ENCODE measurements at places on chromosomes 7 and 10.

GRCh38 chr7:146393346-146393745 lies 276.7 kb downstream of the CNTNAP2 start:
- no peak for DNase-seq

DNA sequence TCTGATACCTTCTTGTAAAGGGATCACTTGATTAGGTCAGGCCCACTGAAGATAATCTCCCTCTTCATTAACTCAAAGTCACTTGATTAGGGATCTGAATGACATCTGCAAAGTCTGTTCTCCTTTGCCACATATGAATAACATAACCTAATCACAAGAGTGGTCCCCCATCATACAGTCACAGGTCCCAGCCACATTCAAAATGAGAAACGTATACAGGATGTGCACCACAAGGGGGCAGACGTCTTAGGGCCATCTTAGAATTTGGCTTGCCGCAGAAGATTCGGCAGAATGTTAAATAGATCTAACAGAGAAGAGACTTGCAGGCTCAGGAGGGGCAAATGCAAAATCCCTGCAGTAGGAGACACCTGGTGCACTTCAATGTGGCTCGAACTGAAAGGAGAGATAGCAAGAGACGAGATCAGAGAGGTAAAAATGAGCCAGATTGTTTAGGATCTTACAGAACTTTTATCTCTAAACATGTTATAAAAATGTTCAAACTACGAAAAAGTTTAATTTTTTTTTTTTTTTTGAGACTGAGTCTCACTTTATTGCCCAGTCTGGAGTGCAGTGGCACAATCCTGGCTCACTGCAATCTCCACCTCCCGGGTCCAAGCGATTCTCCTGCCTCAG lies 10.4 kb upstream of the SMC3 start:
- peak; percentile 43 for DNase-seq

DNA sequence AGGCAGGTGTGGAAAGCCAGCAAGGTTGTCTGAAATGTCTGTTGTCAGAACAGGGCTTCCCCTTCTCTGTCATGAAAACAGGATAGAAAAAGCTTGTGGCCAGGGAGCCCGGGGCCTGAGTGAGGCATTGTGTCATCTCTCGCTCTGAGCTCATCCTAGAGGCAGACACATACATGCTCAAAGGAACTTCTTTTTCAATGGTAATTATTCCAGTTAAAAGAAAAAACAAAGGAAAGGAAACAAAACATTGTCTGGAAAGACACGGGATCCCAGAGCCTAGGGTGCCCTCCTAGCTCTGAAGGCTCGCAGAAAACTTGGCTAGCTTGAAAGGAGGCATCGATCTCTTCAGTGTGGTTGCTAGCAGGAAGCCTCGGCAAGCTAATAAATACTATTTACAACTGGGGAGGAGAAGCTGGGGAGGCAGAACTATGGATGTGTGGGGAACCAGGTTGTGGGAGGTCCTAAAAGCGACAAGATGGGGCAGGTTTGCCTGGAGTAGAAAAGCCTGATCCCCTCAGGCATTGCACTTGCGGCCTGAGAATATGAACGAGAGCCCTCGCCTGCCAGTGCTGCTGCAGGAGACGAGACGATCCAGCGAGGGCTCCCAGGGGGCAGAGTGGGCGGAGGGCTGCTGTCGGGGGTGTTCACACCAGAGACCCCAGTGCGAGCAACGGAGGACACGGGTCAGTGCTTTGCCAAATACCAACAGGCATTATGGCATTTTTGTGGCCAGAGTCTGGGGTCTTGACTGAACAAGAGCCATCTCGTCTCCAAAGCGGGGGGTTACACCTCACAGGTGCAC lies 32.8 kb upstream of the DGKI start:
- no peak for DNase-seq

DNA sequence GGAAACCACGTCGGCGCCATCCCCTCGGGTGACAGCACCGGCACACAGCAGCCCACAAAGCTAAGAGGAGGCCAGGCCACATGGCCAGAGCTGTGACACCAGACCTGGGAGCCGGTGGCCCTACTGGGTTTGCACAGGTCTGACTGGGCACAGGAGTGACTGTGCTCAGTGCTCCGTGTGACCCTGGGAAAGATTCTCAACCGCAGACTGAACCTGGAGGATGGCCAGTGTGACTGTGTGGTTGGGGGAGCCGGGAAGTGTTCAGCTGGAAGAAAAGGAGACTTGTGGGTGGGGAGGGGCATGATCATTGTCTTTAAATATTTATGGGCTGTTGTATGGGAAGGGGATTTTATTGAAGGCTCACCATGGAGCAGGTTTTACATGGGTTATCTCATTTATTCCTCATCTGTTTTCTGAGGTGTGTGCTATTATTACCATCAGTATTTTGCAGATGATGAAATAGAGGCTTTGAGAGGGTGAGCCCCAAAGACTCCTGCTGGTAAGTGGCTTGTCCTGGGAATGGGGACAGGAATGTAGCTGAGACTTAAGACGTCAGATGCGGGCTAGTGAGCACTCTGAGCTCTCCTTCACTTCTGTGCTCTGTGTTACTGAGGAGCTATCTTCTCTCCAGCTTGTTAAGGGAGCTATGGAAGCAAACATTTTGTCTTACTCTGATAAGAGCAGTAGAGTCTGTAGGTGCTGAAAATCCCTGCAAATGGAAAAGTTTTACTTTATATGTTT lies 127.5 kb downstream of the TMEM178B start:
- no peak for DNase-seq

GRCh38 chr10:34719328-34719727 lies 95.8 kb downstream of the PARD3 start:
- no peak for DNase-seq

DNA sequence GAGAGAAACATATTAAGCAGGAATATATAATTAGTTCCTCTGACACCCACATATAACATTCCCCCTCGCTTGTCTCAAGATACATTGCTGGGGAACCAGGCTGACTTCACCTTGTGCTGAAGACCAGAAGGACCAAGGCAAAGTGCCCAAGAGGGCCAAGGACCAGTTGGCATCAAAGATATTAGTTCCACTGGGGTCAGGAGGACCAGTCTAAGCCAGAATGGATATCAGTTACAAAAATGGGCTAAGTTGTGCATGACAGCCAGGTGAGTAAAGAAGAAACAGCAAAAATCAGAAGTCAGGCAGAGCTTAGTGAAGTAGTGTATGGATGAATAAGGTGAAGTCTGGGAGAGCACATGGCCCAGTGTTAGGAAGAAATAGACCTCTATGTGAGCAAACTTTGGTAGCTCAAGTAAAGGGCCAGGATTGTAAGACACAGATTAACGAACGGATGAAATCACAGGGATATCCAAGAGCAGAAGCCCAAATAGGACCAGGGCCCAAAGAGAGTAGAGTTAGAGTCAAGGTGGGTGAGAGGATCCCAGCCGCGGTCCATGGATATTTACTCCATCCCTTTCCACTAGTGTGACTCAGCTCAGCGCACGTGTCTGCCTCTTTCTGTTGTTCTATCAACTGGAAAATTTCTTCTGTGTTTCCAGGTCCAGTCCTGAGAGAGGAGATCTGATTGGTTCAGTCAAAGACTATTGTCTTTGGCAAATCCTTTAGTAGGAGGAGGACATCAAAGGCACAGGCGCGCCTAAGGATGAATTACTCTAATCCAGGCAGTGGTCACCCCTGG lies 5.0 kb downstream of the CALD1 start:
- no peak for DNase-seq

DNA sequence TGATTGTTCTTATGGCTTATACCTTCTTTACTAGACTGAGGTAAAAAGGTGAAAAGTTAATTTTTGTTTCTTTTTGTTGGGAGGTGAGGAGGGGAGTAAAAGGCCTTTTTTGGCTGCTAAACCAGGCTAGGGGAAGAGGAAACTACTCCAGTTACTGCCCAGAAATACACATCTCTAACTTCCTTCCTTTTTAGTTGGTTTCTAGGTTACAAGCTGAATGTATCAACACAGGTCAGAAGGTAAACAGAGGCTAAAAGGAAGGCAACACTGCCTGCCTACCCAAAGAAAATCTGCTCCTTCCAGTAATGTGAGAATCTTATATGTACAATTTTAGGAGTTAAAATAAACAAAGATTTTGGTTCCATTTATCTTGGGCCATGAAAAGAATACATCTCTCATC lies 140.4 kb downstream of the NRBF2 start:
- no peak for DNase-seq

GRCh38 chr7:120742372-120742771 lies 115.6 kb downstream of the TSPAN12 start:
- DNase-seq = no peak

DNA sequence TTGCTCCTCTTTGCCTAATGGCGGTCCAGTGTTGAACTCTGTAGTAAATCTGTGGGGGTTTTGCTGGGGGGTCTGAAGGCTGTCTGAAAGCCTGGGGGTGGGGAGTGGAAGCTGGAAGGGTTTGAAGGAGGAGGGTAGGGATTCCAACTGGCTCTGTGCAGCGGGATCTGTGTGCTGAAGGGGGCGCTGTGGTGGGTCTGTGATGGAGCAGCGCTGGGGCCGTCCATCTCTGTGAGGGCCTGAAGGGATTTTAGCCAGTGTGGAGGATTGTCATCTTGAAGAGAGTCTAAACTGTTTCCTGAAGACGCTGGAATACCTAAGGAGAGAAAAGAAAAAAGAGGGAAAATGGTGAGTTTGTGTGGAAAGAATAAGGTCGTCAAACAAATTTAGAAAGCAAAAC lies 129.2 kb downstream of the STRA8 start:
- DNase-seq = no peak

- no peak for DNase-seq
Measured at GRCh38 chr7:47370461-47371042, 211.4 kb downstream of the TNS3 start.

GRCh38 chr7:137832382-137832781 lies 14.4 kb downstream of the DGKI start:
- no peak for DNase-seq

- no peak for DNase-seq
Measured at GRCh38 chr7:76395965-76396726, 13.4 kb downstream of the SSC4D start.

- DNase-seq = no peak
Measured at GRCh38 chr7:153066711-153067110, 307.2 kb downstream of the ACTR3B start.

- peak; percentile 24 for DNase-seq
Measured at GRCh38 chr10:122298598-122299301, 27.7 kb downstream of the BTBD16 start.

DNA sequence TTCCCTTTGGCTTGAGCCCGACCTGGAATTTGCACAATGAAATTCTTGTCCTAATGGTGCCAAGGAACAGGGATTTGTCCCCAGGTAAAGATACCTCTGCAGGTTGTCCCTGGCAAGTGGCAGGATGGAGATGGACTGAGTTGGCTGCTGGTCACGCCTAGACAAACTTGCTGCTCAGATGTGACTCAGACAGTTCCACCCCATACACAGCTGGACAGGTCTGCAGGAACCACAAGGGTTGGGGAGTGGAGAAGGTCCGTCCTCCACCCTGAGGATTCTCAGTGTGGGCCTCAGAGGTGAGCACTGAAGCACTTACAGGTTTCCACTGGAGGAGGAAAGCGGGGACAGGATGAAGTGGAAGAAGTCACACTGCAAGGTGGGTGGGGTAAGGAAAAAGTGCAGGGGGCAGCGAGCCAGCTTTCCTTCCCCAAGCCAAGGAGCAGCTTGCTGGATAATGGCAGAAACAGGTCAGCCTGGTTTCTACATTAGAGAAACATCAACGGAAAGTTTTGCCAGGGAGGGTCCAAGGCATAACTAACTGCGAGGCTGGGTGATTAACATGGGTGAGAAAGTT lies 20.5 kb downstream of the ITPRIP start:
- DNase-seq = no peak

GRCh38 chr10:72254813-72255568 lies 18.7 kb upstream of the DDIT4 start:
- DNase-seq = no peak

DNA sequence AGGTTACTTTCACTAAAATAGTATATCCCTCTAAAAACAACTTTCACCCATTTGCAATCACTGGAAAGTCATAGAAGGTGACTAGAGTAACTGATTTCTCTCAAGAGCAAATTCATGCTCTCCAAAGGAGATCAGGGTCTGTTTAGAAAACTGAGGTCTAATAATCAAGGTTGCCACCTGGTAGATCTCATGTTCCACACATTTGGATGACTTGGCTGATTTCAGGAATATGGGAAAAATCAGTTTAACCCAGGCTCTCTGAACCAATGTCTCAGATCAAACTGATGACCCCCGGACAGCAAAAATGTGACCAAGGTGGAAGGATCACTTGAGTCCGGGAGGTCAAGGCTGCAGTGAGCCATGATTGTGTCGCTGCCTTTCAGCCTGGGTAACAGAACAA lies 562.4 kb upstream of the C7orf33 start:
- DNase-seq = no peak

DNA sequence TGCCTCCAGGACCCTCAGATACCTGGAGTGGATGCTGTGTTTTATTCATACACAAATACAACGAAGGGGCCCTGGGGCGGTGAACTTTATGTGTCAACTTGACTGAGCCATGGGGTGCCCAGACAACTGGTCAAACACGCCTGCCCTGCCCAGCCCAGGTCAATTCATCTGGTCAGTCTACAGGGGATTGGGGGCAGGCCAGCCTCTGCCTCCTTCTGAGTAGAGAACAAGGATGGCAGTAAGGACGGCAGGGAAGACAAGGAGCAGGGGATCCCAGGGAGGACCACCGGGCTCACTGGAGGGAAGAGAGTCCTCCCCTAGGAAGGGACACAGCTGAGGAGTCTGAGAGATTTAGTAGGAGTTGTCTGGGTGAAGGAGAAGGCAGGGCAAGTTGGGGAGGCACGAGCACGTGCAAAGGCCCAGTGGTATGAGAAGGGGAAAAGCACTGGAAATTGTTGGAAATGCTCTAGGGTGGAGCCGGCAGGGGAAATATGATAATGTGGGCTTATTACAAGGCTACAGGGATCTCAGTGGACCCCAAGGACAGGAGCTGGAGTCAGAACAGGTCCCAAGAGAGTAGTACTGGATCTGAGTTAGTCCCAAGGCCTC lies 63.4 kb downstream of the MYL10 start:
- DNase-seq = no peak

GRCh38 chr7:87146740-87147386 lies 5.4 kb upstream of the DMTF1 start:
- no peak for DNase-seq

- peak; percentile 10 for DNase-seq
Measured at GRCh38 chr7:39623732-39624441, 515 bp downstream of the RALA start.

DNA sequence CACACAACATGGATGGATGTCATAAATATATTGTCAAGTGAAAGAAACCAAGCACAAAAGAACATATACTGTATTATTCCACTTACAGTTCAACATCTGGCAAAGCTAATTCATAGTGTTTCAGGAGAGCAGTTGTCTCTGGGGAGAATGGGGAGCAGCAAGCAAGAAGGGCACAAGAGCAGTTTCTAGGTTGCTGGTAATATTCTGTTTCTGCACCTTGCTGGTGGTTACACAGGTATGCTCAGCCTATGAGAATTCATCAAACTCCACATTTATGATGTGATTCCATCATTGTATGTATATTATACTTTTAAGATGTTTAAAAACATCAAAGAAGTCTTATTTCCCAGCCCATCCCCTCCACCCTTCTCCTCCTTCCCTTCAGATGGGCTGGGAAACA lies 18.1 kb upstream of the PALS2 start:
- DNase-seq = no peak

DNA sequence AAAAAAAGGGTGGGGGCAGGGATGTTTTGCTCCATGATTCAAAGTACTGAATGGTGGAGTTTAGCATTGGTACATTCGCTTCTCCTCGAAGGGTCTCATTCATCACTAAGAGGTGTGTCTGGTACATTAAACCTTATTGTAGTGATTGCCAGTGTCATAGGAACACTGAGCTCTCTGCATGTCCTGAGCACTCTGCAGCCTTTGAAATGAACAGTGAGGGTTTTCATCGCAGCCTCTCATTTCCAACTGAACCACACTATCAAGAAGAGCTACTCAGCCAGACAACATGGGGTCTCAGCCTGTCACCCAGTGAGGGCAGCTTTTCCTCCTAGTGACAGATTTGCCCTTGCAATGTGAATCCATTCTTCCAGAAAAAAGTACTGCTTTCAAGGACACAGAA lies 7.6 kb upstream of the DEPP1 start:
- DNase-seq = no peak
